ENCODE measurements at places on chromosomes 1 and 21. TPM values are rescaled to one million over a fixed set of nuclear protein-coding genes. Genes with fewer than 3 reads are reported as not detected.

The RHD gene
- not detected for total RNA-seq

The RGS18 gene
- total RNA-seq: not detected

The KIF2C gene
- 20.4 TPM for total RNA-seq

The IVL gene
- total RNA-seq: 0.11 TPM

The LORICRIN gene
- total RNA-seq: not detected

The GPR37L1 gene
- 0.07 TPM for total RNA-seq

The SPRR2A gene
- total RNA-seq: not detected

The ANGPTL1 gene
- 0.72 TPM for total RNA-seq

The G0S2 gene
- total RNA-seq: 4.1 TPM

The AQP10 gene
- total RNA-seq: 1.00 TPM

The F5 gene
- total RNA-seq: 43.5 TPM

The ACTL8 gene
- not detected for total RNA-seq

The PDE9A gene
- total RNA-seq: 26.5 TPM

The LCE1D gene
- not detected for total RNA-seq

The FCRL5 gene
- not detected for total RNA-seq

The PPIAL4G gene
- not detected for total RNA-seq

The ABCG1 gene
- total RNA-seq: 4.4 TPM

The LCE1C gene
- total RNA-seq: not detected

The MYOG gene
- not detected for total RNA-seq

The S100A11 gene
- 373 TPM for total RNA-seq

The RNPC3 gene
- 30.0 TPM for total RNA-seq

The GIPC2 gene
- 0.20 TPM for total RNA-seq
